Activated T-cell treated with anti-CD3 and anti-CD28 coated beads for 24 hours (primary cell): ENCODE measurements at places on chromosomes 6 and 20.

DNA sequence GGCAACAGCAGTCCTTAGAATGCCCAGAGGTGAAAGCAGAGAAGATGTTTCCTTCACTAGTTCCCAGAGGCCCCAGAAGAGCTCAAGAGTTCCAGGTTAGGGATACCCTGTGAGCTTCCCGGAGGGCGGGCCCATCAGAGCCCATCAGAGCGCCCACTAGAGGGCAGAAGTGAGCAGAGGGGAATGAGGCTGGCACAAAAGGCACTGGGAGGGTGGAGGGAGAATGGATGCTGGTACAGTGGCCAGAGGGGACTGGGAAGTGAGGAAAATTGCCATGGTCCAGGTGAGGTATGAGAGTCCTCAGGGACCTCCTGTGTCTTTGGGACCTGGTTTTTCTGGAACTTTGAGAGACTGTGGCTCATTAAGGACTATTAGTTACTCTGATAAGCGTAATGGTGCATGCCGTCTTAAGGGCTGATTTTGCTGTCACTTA is 57.3 kb downstream of the LINC00237 start:
- peak; percentile 31 for DNase-seq

GRCh38 chr20:54059691-54060364 is 10.6 kb downstream of the BCAS1 start:
- no peak for DNase-seq

DNA sequence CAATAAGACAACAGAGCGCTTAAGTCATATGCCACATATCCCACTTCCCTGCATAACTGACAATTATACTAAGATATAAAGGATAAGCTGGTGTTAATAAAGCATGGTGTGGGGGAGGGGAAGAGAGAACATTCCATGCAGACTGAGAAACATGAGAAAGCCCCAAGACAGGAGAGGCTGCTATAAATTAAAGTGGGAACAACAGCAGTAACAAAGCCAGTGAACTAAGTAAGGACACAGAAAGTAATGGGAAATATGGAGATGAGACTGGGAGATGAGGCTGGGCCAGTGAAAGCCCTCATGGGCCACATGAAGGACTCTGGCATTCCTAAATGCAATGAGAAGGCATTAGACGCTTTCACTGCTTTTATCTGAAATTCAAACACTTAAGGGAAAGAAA is 41.3 kb downstream of the SESN1 start:
- DNase-seq, result no peak

- DNase-seq, result no peak
Measured at GRCh38 chr6:144160431-144161005, 10.2 kb downstream of the STX11 start.

DNA sequence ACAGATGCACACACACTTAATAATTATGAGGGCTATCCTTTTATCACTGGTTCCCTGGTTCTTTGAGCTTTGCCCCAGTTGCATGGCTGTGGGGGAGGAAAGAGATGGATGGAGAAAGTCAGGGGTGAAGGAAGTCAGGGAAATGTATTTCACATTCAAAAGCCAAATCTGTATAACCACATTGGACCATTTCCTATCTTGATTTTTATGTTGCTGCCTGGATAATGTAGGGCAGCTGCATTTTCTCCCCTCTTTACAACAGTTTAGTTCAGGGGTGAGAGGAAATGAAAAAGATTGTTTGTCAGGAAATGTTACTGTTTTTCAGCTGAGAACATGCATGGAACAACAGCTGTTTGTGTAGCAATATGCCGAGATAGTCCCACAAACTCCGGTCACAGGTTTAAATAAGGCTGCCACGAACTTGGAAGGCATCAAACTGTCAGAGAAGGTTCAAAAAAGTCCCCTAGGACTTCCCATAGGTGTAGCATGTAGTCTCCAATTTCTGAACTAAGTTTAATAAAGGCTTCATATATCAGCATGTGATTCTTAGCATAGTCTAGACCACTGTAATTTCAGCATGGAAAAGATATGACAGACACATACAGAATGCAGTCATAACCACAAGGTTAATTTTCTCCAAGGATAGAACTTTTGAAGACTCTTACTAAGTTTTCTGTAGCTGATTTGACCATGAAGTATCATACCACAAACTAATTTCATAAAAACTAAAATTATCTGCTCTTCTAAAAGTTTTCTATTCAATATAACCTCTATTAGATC is 82.1 kb upstream of the COL21A1 start:
- DNase-seq, result no peak

GRCh38 chr6:25852756-25853155 is 20.9 kb upstream of the SLC17A1 start:
- no peak for DNase-seq

DNA sequence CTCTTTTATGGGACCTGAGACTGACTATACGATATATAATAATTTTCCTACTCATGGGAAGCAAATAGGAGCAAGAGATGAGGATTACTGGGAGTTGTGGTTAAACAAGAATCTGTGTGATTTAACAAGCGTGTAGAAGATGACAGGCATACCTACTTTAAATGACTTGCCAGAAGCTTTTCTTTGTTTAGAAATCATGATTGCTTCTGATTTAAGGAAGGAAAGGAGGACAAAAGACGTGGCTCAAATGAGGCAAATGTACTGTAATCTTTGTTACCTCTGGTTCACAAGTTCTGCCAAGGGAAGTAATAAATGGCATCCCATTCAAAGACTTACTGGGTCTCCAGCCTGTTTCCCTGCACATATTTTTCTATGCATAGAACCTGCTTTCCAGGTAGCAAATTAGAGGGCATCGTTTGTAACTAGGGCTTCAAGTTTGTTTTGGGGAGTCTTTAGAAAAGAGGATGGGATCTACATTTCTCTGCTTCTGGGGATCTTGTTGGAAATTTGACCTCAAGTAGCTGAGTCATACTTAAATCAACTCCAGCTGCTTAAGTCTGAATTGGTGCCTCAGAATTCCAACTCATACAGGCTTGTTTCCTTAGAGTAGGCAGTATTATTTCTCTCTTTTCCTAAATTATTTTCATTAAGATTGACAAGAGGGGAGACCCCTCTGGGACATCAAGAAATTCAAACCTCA is 2.9 kb upstream of the TRMT11 start:
- no peak for DNase-seq

- no peak for DNase-seq
Measured at GRCh38 chr6:34241351-34242215, 4.9 kb downstream of the HMGA1 start.

DNA sequence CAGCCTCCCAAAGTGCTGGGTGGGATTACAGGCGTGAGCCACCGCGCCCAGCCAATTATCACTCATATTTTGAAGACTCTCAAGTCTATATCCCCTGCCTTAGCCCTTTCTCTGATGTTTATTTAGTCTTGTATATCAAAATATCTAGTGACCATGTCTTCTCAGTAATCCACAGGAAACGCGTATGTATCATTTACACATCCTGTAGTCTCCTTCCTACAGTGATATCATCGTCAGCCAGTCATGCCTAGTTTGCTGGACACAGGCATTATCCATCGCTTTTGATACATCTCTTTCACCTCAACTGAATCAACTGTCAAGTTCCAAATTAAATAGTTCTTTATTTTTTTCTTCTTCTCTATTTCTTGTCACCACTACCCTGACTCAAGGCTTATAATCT is 223.7 kb downstream of the NKAIN2 start:
- DNase-seq, result no peak

DNA sequence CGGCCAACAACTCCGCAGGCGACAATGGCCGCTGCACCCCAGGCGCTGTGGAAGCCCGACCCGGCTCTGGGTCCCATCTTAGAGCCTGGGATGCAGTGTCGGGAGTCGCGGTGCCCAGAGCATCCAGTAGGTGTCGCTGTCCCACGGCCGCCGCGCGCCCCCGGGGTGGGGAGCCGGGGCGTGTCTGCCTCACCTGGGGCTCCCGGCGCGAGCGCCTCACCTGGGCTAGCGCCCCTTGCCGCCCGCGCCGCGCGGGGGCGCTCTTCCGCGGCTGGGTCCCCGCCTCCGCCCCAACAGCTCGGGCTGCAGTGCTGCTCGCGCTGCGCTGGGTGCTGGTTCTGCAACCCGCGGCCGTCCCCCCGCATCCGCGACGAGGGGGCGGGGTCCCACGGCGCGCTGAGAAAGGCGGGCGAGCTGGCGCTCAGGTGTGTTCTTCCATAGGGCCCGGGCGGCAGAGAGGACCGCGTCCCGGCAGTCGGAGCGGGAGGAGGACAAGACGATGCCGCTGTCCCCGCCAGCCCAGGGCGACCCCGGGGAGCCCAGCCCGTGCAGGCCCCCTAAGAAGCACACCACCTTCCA is at the start of gene CRYBG1:
TSS of gene CRYBG1 (plus strand) at position 308 of the 579 bp plus-strand sequence. CDS start at position 500, 192 bp downstream.
- peak; percentile 45 for DNase-seq

DNA sequence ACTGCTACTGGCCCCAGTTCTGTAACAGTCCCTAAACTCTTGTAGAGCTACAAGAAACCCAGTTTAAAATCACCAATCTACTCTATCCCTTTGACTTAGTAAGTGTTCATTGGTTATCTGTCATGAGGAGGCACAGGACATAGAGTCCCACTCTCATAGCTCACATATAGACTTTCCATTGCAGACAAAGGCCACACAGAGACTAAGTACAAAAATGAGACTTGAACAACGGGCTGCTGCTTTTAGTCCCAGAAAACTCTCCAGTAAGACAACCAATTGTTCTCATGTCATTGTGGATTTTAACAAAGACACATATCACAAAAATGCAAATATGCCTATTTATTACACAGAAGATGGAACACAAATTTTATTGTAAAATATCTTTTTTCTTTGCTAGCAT is 197.4 kb downstream of the PTPRK start:
- DNase-seq, result no peak

- DNase-seq, result no peak
Measured at GRCh38 chr20:362271-363254, 15.7 kb downstream of the NRSN2 start.

DNA sequence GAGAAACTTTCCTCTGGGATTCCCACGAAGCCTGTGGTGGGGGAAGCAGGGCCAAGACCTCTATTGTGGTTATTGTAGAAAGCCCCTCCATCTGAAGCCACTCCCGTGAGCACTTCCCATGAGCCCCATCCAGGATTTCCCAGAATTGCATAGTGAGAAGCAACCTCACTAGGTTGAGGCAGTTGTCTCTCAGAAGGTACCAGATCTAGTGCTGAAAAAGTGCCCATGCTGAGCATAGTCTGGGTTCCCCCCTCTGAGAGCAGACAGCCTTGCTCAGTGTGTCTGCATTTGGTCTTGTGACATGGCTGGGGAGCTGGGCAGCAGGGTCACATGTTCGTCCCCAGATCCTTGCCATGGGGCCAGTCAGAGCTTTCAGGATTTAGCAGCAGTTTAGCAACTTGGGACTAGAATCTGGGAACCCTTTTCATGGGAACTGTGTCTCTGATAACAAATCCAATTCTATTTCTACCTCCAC is 38.6 kb downstream of the SLC9A8 start:
- no peak for DNase-seq

DNA sequence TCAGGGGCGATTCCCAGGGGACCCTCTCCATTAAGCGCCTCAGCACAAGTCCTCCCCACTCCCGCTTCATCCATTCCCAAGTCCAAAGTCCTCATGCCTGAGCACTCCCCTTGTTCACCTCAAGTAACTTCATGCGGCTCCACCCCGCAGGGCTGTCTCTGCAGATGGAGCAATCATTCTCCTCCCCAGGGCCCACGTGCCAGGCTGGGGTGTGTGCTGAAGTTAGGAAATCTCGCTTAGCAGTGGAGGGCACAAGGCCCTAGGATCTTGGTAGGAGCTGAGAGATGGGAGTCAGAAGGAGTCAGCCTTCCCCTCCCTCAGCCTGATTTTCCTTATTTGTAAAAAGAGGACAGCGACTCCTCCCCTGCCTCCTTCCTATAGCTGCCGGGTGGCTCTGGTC is 3.5 kb downstream of the TGM3 start:
- DNase-seq, result no peak

- DNase-seq, result no peak
Measured at GRCh38 chr6:113837170-113837569, 20.0 kb upstream of the MARCKS start.

GRCh38 chr6:122736616-122737015 is 42.9 kb upstream of the FABP7 start:
- no peak for DNase-seq

DNA sequence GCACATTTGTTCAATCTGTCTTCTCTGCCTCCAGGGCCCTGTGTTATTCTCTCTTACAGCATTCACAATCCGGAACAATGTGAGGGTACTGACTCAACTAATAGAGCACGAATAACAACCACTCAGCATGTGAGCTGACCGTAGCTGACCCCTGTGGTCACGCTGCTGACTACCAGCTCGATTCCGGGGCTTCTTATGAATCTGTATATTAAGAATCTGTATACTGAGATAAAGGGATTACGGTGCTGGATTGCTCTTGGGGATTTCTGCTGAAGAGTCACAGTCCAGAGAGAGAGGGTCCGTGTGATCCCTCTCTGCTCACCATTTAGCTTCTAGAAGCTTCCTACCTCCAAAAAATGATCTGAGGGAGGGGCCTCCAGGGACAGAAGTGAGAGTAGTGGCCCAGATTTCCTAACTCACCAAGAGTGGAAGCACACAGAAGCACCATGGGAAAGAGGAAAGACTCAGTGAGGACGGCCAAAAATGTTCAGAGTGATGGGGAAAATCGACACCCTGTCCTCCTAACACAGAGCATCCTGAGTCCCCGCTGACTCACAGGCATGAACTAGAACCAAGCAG is 156.2 kb downstream of the THBS2 start:
- no peak for DNase-seq

GRCh38 chr20:9490161-9490560 is 24.2 kb upstream of the LAMP5 start:
- no peak for DNase-seq

DNA sequence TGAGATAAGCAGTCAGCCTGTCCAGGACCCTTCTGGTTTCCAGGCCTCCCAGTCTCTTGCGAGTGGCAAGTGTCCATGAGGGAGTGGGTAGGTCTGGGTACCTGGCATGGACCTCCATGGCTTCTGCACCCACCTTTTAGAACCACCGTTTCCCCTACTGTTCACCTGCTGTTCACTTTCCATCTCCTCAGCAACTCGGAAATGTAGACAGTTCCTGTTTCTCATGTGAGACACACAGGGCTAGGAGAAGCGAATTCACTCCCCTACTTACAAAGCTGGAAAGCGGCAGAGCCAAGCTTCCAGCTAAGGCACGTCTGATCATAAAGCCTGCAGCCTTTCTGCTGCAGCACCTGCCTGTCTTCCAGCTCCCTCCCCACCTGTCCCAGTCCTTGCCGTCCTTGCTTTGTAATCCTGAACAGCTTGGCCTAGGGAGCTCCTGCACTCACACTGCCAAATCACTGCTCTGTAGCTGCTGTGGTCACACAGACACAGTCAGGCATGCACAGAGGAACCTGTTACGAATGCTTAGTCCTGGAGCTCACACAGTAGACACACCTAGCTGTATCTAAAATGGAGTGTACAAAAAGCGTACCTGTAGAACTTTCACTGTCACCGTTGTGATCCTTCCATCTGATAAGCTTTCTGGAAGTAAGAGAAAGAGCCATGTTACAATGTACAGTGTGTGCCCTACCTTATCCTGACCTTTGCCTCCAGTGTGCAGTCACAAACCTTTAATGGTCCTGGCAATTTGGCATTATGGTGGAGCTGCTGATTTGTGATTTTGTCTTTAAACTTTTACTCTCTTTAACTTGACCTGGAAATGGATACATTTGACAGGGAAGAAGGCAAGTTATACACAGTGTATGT is 294.1 kb downstream of the NRN1 start:
- no peak for DNase-seq

- no peak for DNase-seq
Measured at GRCh38 chr6:128525406-128525805, 5.0 kb upstream of the PTPRK start.
